ENCODE measurements at places on chromosomes 7 and 10. TPM values are rescaled to one million over a fixed set of nuclear protein-coding genes. Genes with fewer than 3 reads are reported as not detected.
A peak's percentile ranks its signal among the peaks of the same experiment; 100 is the strongest.

The MOGAT3 gene
- 0.23 TPM for total RNA-seq

The CH25H gene
- 0.10 TPM for total RNA-seq

The POMZP3 gene
- total RNA-seq, result 21.8 TPM

The TCAF2 gene
- 0.28 TPM for total RNA-seq

The SLC26A5 gene
- not detected for total RNA-seq

The GATA3 gene
- total RNA-seq, result 5.9 TPM

The URGCP gene
- total RNA-seq, result 34.3 TPM

The XRCC2 gene
- 10.3 TPM for total RNA-seq

The PRSS1 gene
- total RNA-seq, result 7.3 TPM

The PIP gene
- total RNA-seq, result not detected

GRCh38 chr10:23557777-23558176 is 118.9 kb downstream of the OTUD1 start:
- no peak for DNase-seq

DNA sequence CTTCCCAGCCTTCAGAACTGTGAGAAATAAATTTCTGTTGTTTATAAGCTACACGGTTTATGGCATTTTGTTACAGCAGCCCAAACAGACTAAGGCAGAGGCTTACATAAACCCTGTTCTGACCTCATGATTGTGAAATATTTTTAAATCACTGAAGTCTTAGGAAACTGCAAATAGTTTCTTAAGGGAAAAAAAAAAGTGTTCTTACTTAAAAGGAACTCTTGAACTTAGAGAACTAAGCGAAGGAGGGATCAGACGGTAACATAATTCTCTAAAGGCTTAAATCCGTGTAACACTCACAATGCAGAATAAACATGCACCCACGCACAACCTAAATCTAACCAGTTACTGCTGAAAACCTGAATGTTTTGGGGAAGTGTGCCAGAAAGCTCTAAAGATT is 749.1 kb upstream of the LRRTM3 start:
- no peak for DNase-seq

- no peak for DNase-seq
These were observed 100.4 kb downstream of the TAX1BP1 start for GRCh38 chr7:27840313-27840712.

DNA sequence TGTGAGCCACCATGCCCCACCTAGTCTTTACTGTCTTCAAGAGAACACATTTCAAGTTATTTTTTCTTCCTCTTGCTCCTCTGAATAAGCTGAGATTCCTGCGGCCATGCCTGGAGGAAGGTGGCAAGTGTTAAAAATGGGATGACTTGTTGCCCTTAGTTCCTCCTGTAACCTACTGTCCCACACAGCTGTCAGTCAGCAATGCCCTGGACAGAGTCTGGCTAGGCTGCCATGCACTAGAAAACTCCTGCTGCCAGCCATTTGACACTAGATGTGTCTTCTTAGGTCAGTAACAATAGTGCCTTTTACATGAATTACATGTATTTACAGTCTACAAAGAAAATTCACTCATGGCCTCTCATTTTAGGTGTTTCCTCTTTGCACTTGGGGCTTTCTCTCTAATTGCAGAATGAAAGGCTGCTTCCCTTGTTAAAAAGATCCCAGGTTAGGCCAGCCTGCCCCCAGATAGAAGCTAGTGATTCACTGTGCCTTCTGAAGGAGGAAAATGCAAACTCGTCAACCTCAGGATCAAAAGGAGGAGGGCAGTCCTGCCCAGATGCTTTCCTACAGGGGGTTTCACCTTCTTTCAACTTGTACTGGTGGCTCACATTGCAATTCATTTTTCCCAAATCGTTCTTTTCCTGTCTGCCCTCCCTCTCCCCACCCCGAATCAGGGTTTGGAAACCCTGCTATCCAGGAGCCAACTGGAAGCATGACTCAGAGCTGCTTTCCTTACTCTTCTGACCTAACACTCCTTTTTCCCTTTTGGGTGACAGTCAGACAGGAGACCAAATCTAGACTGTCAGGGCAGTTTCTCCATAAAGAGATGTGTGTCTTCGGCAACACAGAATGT is 136.6 kb downstream of the SPAG6 start:
- DNase-seq, result no peak

GRCh38 chr7:70208236-70209063 is 610.2 kb downstream of the AUTS2 start:
- DNase-seq, result no peak

DNA sequence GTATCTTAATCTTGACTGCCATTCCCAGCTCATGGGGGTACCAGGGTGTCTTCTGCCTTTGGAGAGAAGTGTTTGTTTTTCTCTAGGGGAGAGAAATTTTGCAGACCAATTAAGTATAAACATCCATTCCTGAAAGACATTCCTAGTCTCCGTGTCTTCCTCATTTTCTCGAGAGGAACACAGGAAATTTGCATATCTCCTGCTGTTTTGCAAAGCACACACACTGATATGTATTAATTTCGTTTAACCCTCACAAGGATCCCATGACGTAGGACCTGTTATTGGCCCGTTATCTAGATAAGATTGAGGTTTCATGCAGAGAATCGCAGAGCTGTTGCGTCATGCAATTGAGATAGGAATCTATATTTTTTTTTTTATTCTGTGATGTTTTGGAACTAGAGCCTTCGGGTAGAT is 944 bp downstream of the RHBDD2 start:
- DNase-seq, result no peak

- no peak for DNase-seq
These were observed 54.4 kb downstream of the SH3PXD2A start for GRCh38 chr10:103800789-103801540.

- no peak for DNase-seq
These were observed 6.9 kb downstream of the SNX10 start for GRCh38 chr7:26298472-26299058.

GRCh38 chr7:156892081-156892800 is 742 bp downstream of the LMBR1 start:
- no peak for DNase-seq

DNA sequence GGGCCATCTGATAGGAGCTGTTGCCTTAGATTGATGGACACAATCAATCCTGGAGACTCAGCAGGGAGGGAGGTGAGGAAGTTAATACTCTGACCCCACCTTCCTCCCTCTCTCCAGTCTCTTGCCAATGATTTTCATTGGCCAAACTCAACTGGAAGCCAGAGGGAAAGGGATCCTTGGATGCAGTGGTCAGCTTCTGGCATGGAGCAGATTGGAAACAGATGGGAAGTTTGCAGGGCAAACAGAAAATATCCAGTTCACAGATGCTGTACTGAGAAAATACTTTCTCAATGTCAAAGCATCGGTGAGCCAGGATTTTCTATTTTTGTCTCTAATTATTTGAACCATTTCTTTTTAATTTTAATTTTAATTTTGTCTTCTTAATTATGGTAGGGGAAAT is 170.8 kb downstream of the BBS9 start:
- no peak for DNase-seq

- DNase-seq, result peak; percentile 22
These were observed 70.5 kb downstream of the SEMA3A start for GRCh38 chr7:84123965-84124547.

DNA sequence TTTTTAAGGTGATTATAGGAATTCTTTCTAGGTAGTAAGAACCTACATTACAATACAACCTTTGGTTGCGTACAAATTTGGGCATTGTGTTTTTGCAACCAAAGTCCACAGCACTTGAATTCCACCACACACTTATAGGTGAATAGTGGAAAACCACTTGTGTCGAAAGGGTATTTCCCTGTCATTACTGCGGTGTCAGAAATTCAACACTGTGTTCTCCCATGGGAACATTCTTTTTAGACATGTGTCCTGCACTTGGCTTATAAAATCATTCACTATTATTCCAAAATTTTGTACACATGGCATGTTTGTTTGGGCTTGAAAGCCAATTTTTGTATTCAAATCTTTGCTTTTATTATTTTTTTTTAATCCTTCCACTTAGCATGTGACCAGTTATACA is 333.7 kb downstream of the PRPF18 start:
- no peak for DNase-seq

DNA sequence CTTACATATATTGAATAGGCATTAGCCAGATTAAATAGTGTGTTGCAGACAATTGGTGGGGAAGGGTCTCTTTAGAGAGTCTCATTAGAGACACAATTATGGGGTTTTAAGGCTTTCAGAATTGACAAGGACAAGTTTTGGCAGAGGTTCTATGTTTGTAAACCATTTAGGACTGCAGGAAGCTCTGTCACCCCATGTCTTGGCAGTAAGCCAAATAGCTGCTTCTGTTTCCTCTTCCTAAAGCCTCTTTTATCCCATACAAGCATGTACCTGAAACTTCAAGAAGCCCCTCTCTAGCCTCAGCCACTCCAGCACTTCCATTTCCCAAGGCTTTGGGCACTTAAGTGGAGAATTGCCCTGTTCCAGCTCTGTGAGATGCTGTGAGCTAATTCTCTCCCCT is 21.8 kb upstream of the LRRC4 start:
- DNase-seq, result no peak

GRCh38 chr7:69700331-69700730 is 102.1 kb downstream of the AUTS2 start:
- no peak for DNase-seq

- no peak for DNase-seq
These were observed 111.8 kb downstream of the EGFR start for GRCh38 chr7:55130395-55131141.

DNA sequence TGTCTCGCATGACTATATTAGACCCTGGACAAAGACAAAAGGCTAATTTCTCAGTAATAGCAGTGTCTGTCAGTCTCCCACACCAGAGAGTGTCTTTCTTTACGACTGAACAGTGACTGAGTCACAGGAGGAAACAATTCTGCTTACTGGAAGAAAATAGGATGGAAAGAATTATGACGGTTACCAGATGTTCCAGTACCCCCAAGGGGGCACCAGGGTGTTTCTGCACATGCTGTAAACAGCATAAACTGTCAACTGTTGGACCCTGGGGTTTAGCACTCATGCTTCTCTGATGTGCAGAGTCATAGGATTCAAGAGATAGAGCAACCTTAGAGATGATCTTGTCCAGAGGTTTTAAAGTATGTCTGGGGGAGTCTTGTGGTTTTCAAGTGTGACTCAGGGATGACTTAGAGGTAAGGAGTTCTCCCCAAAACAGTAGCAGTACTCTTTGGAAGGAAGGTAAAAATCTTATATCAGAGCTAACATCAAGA is 291.7 kb downstream of the THSD7A start:
- no peak for DNase-seq

DNA sequence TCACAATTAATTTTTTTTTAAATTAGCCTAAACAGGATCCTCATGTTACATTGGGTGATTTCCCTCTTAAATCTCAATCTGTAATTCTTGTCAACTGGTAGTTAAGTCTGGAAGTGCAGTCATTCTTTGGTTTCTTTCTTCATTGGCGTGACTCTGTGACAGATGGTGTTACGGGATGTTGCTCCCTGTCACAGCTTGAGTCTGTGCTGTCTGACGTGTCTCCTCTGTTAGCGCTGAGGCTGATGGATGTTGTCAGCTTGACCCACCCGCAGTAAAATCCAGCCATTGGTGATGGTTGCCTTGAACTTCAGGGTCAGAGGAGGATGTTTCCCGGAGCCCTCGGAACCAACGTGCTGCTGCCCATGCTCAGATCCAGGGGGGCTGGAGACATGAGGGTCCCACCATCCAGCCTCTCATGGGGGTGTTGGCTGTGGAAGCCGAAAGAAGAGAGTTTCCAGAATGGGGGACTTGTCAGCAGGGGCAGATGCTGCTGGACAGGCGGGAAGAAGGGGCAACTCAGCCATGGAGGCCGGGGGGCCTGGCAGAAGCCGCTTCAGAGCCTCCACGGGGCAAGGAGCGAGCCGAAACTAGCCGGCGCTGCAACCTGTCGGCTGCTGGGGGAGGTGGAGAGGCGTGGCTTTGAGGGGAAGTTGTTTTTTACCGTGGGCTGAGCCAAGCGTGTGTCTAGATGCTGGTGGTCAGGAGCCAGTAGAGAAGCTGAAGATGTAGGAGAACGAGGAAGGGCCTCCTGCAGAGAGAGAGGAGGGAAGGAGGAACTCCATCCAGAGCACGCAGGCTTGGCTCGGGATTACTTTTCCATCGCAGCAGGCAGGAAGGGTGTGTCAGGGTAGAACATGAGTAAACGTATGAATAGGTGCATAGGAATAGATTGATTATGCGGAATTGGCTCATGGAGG is 3.5 kb downstream of the SUN1 start:
- no peak for DNase-seq

DNA sequence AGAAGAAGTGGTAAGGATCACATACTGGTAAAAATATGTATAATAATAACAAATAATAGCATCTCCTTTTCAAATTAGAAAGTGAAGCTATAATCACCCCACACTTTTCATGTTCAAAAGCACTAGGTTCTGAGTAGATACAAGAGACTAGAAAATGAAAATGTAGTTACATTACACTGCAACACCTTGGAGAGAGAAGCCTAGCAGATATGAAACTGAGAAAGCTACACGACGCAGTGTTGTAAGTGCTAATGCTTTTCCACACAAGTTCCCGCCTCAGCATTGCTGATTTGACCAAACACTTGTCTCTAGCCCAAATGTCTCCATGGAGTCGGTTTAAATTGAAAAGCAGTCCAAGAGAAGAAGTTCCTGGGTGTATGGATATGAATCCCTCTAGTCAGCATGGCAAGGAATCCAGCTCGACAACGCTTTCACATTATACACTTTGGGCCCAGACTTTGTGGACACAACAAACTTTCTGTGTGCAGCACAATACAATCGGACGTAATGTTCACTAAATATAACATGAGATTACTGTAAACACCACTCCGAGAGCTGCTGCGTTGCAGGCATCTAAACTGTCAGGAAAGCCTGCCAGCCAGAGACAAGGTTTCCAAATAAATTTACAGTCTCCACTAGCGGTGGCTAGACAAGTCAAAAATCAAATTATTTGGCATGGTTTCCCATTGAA is 1.7 kb downstream of the PDE1C start:
- DNase-seq, result no peak

DNA sequence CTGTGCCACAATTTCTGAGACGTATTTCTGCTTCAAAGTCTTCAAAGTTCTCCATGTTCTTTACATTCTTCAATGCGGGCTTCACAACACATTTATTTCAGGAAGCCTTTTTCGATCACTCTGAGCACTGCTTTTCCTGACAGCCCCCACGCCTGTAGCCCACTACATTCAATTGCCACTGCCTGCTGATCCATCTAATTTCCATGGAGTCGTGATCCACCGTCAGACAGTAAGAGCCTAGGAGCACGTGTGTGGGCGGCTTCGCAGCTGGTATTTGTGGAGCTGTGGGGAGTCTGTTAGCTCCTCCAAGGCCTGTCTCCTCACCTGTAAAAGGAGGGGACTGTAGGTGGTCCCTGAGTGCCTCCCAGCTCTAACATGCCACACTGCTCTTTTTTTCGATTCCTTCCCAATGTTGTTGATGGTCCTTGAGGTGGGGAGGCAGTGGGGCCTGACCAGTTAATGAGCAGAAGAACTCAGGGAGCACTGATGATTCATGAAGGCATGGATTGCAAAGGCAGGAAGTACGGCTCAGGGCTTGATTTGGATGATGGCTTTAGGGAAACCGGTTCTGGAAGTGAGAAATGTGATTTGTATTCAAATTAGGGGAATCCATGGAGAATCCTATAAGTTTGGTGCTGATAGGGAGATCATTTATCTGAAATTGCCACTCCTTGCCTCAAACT is 401.1 kb upstream of the PODXL start:
- no peak for DNase-seq

GRCh38 chr10:73863039-73863817 is 11.1 kb downstream of the CAMK2G start:
- no peak for DNase-seq

- no peak for DNase-seq
These were observed 186.7 kb upstream of the KLF6 start for GRCh38 chr10:3971713-3972112.

All from Panc1 (cell line).